Stimulated activated CD4-positive, alpha-beta T cell treated with anti-CD3 and anti-CD28 coated beads, Interleukin-4, amount 100 ng/mL, for 48 hours (primary cell): ENCODE measurements at places on chromosomes 7 and 10.

- DNase-seq = no peak
Measured at GRCh38 chr10:3133948-3134347, 38.6 kb downstream of the PITRM1 start.

GRCh38 chr10:803041-803741 is 113.7 kb upstream of the DIP2C start:
- DNase-seq = no peak

DNA sequence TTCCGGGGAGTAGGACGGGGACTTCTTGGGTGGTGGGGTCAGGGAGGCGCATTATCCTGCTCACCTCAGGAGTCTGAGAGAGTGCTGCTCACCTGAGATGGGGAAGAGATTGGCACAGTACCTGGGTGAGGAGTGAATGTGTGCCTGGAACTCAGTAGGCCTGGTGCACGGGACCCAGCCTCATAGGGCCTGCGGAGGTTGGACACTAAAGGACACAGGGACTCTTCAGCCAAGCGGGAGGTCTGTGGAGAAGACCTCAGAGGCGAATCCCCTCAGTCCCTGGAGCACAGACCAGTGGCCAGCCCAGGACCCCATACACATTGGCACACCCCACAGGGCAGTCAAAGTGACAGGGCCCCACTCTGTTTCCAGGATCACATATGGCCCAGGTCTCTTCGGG is 73.2 kb downstream of the OAT start:
- DNase-seq = no peak

DNA sequence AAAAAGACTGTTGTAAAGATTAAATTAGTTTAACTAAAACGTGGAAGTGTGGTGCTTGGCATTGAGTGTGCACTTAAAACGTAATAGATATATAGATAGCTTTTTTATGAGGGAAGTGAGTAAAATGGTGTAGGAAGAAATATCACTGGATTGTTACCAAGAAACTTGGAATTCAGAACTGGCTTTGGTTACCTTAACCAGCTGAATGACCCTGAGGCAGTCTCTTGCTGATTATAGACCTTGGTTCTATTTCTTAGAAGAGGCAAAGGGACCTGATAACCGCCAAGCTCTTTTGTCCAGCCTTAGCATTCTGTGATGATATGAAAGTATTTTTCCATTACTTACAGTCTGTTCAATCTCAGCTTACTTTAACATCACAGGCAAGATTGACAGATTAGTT is 3.8 kb downstream of the REEP3 start:
- DNase-seq = no peak

GRCh38 chr7:73515178-73515577 is 6.9 kb downstream of the BAZ1B start:
- DNase-seq = no peak

- no peak for DNase-seq
Measured at GRCh38 chr7:7841027-7841426, 122.6 kb upstream of the RPA3 start.

- no peak for DNase-seq
Measured at GRCh38 chr7:522071-522950, 2.7 kb upstream of the PDGFA start.

DNA sequence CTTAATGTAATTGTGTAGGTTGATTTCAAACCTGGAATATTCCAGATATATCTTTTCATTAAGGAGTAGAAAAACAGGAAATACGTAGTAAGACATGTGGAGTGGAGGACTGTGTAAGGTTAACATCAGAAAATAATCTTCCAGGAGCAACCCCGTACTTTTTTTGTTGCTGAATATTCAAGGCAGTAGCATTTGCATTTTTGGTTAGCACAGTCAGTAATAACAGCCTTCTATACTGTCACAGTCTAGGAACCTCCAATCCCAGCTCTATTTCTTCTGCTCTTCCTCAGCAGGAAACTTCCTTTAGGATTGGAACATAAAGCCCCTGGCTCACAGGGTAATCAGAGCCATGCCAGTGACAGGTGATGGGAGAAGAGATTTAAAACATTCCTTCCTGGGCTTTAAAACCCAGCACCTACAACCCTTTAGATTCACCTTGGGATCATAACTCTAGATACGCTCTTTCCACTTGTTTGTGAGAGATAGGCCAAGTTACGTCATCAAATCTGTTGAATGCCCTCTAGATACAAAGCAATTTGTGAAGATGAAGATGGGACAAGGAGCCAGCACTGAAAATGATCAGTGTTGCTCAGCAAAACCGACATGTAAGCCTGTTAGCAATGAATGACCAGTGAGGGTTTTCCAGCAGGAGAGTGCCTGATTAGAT is 248.5 kb upstream of the NPY start:
- no peak for DNase-seq

DNA sequence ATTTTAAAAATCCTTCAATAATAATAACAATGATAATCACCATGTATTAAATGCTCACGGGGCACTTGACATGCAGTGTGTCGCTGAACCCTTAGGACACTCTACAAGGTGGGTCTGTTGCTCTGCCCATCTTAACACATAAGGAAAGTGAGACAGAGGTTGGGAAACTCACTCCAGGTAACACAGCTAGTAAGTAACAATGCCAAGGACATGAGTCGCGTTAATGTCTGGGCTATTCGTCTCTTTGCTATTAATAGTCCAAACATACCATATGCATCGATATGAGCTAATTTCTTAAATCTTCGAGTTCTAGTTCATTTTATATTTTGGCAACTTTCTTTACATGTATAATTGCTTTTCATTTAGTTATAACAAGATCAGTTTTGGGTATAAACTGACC is 79.5 kb downstream of the BEND7 start:
- DNase-seq = no peak

GRCh38 chr7:1925973-1926907 is 256.2 kb downstream of the ELFN1 start:
- DNase-seq = no peak

DNA sequence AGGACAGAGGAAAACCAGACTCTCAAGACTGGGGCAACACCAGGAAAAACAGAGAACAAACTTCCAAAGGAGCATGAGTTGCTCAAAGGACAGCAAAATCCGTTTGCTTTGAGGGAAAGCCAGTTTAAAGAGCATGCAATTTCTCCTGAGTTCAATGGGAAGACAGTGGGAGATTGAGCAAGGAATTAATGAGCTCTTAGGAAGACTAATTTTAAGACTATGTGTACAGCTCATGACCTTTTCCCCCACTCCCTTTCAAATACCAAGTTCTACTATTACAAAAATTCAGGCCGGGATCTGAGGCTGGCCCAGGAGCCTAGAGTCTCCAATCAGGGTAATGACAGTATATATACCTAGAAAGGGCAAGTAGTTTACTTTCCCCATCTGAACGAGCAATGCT is 79.2 kb downstream of the EPDR1 start:
- DNase-seq = no peak

DNA sequence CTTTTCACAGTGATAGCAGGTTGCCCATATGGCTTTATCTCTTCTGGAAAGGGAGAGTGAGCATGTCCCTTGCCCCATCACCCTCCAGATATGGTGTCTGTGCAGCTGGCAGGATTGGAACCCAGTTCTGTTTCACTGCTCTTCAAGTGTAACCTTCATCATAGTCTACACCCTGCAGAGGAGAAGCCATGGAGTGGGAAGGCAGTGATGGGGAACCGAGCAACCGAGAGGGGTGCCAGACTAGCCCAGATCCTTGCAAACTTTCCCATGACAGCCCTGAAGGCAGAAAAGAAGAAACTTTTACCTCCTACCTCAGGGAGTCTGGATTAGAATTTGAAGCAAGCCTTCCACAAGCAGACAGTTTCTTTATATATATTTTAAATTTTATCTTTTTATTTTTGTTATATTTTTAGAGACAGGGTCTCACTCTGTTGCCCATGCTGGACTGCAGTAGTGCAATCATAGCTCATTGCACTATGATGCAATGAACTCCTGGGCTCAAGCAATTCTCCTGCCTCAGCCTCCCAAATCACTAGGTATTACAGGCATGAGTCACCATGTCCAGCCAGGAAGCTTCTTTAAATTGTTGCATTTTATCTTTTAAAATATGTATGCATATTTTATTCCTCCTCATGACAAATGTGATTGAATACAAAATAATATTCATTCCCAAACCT is 133.3 kb downstream of the KCNMA1 start:
- no peak for DNase-seq

DNA sequence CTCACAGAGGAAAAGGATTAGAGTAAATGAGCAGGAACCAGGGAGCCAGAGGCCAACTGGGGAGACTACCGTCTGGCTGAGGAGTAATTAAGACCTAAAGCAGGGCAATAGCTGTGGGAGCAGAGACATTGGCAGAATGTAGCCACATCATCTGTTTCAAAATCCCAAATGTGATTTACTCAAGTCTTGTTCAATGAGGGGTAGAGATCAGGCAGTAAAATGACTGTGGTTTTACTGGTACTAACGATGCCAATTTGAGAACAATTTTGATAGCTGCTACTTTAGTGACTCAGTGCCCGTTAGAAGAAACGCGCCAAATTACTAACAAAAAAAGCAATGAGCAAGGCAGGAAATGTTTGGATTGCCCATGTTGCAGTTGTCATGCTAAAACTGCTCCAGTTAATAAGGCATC is 12.7 kb upstream of the MIOS start:
- DNase-seq = no peak

DNA sequence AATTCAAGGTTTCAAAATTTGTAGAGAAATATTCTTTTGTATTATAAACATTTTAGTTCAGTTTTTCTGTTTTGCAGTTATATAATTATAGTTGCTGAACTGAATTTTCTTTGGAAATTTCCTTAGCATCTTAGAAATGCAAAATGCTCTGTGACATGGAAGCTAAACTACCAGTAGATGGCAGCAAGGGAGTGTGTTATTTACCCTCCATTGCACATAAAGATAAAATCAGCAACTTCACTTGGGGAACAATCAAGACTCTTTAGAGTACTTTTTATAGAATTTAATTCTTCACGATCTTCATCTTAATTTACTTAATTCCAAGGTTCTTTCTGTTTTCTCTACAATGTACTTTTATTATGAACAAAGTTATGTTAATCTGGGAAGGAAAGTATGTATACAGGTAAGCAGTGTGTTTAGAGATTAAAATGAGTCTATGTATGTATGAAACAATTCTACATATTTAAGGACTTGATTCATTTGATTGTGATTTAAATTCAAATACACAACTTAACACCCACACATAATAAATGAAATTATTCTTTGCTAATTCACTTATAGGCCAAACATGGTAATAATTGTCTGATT is 404.2 kb downstream of the THSD7A start:
- no peak for DNase-seq

- DNase-seq = no peak
Measured at GRCh38 chr7:100602889-100603725, 944 bp downstream of the PCOLCE start.

- DNase-seq = no peak
Measured at GRCh38 chr7:98134420-98135228, 28.0 kb downstream of the LMTK2 start.

DNA sequence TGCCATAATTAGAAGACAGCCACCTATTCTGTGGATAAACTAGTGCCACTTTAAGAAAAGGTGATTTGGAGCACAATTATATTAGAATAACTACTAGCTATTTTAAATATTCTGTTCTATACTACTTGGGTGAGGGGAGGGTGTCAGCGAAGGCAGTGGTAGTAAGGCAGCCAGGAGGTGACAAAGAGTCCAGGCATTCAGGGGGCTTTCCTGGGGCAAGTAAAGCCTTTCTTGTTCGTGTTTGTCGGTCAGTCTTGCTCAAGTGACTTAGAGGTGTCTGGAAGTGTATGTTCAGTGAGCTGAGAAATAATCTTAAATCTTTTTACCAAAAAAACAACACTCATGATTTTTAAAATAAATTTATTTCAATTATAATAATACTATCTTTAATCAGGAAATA is 34.4 kb downstream of the ADD3 start:
- DNase-seq = no peak

DNA sequence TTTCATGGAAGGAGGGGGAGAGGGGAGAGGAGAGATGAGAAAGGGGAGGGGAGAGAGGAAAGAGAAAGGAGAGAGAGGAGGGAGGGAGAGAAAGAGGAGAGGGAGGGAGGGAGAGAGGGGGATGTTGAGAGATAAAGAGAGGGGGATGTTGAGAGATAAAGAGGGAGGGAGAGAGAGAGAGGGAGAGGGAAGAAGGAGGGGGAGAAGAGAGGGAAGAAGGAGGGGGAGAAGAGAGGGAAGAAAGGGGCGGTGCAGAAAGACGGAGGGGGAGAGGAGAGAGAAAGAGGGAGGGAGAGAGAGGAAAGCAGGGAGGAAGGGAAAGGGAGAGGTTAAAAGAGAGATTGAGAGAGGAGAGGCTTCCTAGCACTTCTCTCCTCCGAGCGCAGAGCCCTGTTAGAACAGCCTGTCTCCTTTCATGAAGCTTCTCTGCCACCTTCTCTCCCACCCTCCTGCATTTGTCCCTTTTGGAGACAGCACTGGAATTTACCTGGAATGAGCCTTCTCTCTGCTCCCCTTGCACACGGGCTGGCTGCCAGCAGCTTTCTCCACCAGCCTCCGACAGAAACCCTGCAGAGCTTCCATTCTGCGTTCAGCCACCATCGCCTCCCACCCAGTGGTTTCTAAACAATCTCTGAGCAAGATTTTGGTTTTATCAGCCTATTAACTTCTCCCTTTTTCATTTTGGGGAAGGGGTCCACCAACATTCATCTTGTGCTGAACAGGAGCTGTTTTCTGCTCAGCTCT is 74.0 kb upstream of the CARD11 start:
- DNase-seq = no peak

- DNase-seq = no peak
Measured at GRCh38 chr7:77738871-77739270, 42.6 kb downstream of the RSBN1L start.

DNA sequence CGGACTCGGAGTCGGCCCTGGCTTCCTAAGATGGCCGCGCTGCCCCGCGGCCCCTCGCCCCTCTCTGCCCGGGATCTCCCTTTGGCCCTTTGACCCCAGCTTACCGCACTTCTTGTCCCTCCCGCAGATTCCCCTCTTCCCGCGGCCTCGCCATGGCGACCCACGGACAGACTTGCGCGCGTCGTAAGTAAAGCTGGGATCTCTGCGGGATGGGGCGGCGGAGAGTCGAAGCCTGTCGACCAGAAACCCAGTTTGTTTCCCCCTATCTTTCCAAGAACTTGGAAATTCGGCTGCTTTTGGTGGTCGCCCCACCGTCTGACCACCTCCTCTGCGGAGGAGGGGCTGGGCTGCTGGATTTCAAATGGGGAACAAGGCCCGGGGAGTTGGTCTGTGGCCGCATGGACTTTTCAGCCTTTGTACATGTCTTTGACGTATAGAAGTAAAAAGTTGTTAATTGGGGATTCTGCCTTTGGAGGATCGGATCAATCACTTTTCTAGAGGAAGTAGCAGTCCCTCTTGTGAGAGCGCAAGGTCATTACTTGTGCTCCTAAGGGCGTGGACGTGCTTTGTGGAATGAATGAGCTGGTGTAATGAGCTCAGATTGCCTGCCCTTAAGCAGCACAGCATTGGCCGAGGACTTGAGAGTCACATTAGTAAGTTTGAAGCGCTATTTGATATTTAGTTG is 553 bp downstream of the VDAC2 start:
- no peak for DNase-seq
